Activated T-cell treated with anti-CD3 and anti-CD28 coated beads for 1 hour (primary cell): ENCODE measurements at places on chromosomes 3 and 15.

DNA sequence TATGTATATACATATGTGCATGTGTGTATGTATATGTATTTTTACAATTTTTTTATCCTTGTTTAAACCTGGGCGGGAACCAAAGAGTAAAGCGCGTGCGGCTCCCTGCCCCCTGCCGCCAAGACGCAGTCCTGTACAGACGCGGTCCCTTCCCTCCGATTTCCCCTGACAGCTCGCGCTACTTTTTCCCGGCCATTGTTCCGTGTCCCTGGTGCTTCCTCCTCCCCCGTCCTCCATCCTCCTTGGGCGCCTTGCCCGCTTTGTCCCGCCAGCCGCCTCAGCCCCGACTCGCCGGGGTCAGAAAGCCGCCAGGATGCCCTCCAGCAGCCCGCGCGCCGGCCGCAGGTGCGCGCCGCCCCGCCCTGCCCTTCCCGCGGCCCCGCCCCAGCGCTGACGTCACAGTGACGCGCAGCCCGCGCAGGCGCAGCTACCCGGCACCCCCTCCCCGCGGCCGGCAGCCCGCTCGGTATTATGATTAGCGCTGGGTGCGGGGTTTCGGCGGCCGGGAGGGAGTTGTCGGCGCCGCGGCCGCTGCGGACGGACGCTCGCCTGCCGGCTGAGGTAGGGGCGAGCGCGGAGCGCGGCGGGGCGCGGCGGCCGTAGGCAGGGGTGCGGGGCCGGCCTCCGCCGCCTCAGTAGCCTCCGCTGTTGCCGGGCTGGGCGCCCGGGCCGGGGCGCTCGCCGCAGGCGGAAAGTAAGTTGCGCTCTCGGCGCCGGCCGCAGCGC is at the start of gene SNRK:
Gene SNRK, plus strand, starts transcription at position 426 of the 726 bp plus-strand sequence. CDS start 16,664 bp downstream, outside the sequence.
- DNase-seq, result peak; percentile 92

- no peak for DNase-seq
Observed at GRCh38 chr3:40086890-40087883, 222.3 kb upstream of the EIF1B start.

- no peak for DNase-seq
Observed at GRCh38 chr3:94162700-94163099, 99.8 kb downstream of the NSUN3 start.

GRCh38 chr3:197302696-197303341 is 4.4 kb upstream of the DLG1 start:
- no peak for DNase-seq

DNA sequence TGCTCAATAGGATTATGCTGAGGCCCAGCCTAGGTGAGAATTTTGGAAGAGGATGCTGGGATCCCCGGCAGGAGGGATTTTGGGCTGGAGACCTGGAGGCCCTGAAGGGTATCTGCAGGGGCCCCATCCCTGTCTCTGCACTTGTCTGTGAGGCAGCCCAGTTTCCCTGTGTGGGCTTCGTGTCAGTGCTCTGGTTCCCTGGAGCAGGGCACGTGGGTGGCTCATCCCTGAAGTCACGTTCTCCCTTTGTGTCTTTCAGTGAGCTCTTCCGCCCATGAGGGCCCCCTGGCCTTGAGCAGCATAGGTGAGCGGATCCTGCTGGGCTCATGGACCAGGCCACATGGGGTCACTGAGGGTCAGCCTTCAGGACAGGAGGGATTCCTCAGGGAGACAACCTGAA is 217.9 kb downstream of the SNRPN start:
- no peak for DNase-seq

GRCh38 chr3:177852001-177852807 is 654.9 kb upstream of the TBL1XR1 start:
- no peak for DNase-seq

DNA sequence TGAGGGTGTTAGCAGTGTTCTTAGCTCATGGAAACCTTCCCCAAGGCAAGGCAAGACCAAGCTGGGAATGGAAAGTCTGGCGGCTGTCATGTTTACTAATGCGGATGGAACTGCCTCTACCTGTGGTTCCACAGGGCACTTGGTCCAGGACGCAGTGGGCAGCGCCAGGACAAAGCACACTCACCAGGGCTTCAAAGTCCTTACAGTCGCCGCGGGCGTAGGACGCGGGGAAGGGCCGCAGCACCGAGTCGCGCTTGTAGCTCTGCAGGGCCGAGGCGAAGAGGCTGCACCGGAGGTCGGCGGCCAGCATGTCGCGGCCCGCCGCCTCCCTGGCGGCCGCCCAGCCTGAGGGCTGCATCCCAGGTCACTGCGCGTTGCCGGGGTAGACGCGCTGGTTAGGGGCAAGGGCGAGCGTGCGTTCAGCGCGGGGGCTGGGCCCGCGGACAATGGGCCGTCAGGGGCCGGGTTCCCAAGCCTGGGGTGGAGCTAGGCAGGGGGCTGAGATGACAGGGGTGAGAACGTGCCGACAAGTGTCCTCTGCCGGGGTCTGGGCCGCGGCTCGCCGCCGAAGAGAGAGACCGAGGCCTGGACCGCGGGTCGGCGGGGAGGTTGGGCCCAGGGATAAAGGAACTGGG is 497 bp downstream of the PARP16 start:
- DNase-seq, result no peak

DNA sequence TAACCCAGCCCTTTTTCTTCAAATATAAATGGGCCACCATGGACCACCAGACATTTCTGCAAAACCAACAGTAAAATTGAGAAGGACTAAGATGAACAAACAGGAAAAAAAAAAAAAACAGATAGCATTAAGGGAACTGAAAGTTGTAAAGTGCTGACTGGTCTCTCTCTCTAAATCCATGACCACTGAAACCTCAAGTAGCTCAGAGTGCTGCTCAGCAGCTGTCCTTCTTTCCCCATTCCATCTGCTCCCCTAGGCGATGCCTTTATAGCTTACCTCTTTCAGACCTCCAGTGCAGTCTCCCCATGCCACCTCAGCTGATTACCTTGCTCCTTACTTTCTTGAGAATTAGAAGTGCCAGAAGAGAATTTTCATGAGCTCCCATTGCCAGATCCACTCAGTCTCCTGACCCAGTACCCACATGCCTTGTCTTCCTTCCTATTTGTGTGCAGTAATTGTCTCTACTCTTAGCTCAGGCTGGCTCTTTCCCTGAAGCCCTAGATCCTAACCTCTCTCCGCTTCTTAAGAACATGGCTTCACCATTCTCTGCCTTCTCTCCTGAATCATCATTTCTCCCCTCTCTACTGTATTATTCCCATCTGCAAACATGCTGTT is 23.9 kb upstream of the XIRP1 start:
- DNase-seq, result no peak

DNA sequence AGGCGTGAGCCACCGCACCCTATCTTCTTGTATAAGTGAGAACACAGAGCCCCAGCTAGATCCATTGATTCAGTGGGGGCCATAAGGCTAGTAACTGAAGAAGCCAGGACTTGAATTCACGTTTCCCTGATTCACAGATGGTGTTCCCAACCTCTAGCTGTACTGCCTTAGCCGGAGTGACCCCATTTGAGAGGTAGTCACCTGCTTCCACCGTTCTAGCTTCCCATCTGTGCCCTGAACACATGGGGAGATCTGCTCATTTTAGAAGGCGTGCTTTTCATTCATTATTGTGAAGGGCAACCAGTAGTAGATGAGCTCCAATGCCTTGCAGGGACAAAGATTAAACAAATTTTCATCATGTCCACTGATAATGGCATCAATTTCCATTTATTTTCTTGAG is 365.7 kb upstream of the TPM1 start:
- DNase-seq, result no peak

GRCh38 chr3:194998417-194998816 is 272.5 kb downstream of the XXYLT1 start:
- no peak for DNase-seq

DNA sequence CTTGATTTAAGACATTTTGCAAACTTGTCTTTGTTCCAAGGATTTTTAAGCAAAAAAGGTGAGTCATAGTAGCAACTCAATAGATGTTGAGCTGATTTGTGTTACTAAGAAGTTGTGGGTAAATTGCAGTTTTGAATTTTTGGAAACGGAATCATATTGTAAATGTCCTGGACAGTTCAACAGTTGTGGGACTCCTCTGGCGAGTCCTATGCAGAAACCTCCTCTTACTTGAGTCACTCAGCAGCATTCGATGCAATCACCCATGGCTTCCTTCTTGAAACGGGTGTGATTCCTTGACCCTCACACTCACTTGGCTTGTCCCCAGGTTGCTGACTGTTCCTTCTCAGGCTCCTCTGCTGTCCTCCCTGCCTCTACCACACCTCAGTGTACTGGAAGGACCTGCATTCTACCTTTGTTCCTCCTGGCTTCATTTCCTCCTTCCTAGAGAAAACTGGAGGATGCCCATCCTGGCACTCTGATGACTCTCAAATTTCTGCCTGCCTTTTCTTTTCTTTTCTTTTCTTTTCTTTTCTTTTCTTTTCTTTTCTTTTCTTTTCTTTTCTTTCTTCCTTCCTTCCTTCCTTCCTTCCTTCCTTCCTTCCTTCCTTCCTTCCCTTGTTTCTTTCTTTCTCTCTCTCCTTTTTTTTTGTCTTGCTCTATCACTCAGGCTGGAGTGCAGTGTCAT is 52.8 kb upstream of the DGKG start:
- no peak for DNase-seq
